ENCODE measurements at places on chromosomes 11 and 22.

GRCh38 chr11:91749251-91749650 is 475.4 kb upstream of the FAT3 start:
- DNase-seq: no peak

DNA sequence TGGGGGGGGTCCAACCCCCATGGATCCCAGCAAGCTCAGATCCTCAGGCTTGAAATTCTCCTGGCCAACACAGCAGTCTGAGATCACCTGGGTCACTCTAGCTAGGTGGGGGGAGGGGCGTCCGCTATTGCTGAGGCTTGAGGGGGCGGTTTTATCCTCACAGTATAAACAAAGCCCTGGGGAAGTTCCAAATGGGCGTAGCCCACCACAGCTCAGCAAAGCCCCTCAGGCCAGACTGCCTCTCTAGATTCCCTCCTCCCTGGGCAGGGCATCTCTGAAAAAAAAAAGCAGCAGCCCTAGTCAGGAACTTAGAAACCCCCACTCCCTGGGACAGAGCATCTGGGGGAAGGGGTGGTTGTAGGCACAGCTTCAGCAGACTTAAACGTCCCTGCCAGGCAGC is 16.7 kb downstream of the TRPC6 start:
- DNase-seq: no peak

- peak; percentile 92 for DNase-seq
These were observed 73.4 kb downstream of the WNT7B start for GRCh38 chr22:45903355-45904135.

- no peak for DNase-seq
These were observed 1.6 kb downstream of the JOSD1 start for GRCh38 chr22:38699143-38699542.

DNA sequence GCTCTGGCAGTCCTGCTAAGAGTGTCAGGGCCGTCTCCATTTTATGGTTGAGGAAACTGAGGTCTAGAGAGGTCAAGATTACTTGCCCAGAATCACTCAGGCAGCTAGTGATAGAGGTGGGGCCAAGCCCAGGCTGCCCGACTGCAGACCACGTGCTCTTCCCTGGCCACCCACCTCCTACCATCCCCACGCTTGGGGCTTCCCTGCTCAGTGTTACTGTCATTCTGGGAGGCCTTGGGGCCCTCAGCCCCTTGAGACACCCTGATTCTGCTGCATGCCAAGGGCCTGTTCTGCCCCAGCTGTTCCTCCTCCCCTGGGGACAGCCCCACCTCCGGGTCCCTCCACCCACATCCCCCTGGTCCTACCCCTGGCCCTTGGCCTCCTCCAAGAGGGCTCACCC is 17.2 kb upstream of the TAB1 start:
- no peak for DNase-seq

DNA sequence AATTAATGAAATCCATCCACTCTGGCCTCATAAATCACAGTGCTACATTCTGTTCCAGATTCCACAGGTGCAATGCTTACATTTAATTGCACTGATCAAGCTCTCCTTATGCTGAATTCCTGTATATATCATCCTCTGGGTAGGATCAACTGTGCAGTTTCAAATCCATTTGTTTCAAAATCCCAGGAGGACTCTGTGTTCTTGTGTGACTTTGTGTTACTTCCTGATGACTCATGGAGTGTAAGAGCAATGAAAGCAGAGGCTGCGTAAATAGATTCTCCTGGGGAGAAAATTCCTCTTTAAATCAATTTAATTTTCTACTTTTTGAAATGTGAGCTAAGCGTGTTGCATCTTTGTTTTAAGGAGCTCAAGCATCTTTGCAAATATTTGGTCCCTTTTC is 752.7 kb downstream of the METTL15 start:
- DNase-seq: no peak

- no peak for DNase-seq
These were observed 157.6 kb upstream of the NARS2 start for GRCh38 chr11:78732246-78732645.

DNA sequence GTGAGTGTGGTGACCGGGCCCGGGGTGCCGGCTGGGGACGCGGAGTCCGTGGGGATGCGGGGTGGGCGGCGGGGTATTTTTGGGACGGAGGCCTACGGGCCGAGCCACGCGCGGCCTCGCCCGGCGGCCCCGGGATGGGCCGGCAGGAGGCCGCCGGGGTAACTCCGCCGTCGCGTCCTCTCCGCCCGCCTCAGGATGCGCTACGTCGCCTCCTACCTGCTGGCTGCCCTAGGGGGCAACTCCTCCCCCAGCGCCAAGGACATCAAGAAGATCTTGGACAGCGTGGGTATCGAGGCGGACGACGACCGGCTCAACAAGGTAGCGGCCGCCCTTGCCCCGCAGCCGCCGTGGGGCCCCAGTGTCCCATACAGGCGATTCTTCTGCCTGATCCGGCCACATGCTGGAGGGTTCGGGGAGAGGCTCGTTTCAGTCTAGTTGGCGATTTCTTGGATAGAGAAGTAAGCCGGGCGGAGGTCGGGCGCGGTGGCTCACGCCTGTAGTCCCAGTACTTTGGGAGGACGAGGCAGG is 337 bp downstream of the RPLP2 start:
- DNase-seq: no peak

- DNase-seq: peak; percentile 61
These were observed 32.6 kb downstream of the PRDM11 start for GRCh38 chr11:45178890-45179671.

DNA sequence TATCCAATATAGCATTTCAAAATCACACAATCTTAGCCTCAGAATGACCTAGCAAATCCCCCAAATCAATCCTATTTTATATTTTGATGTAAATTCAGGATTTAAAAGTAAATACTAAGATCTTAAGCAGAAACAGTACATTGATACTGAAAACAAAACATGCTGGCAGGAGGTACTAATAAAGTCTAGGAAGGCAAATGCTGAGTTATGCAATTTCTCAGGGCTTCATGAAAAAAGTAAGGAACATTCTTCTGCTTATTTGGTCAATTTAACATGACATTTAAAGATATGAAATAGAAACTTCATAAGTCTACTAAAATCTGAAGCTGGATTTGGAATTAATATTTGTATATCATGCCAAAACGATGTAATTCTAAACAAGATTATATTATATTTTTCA is 153.3 kb downstream of the SWAP70 start:
- no peak for DNase-seq

DNA sequence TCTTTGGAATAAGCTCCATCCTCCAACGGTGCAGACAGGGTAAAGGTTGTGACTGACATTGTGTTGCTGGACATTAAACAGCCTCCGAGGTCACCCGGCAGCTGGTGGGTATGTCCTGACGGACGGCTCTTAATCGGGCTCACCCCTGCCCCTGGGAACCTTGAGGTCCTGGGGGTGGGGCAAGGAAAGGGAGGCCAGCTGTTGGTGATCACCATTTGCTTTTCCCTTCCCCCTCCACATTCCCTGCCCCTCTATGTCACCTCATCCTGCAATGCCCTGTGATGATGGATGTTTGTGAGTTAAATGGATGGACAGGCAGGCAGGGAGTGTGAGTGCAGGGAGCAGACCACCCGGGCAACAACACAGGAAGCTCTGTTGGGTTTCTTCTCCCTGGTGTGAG is 26.3 kb downstream of the APLNR start:
- DNase-seq: no peak

DNA sequence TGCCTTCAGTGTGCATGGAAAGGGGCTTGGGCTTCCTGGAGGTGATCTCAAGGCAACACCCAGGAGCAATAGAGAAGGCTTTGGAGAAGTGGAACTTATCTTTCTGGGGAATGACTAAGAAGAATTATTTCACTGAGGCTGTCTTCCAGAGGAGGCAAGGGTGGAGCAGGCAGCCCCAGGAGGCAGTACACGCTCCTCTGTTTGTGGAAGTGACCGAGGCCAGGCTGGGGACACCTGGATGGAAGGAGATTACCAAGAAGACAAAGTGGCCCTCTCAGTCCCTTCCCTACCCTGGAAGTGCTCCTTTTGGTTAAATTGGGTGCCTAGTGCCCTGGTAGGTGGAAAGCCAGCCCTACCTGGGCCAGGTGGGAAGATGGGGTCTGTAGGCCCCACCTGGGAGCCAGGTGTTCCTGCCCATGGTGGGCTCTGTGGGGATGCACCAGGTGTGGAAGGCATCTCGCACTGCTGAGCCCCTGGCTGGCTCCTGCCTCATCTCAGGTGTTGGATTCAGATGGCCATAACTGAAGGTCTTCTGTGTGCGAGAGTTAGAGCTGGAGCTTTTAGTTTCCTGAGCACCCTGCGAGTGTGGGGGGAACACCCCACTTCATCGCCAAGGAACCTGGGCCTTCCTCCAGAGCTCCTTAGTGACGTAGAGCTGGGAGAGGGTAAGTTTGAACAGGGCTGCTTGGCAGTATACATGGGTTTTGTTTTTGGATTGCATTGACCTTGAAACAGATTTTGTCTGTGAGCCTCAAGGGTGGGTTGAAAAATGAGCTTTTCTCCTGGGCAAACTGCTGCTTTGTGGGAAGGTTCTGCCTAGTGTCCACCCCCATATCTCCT is 46.1 kb downstream of the MICAL2 start:
- no peak for DNase-seq

DNA sequence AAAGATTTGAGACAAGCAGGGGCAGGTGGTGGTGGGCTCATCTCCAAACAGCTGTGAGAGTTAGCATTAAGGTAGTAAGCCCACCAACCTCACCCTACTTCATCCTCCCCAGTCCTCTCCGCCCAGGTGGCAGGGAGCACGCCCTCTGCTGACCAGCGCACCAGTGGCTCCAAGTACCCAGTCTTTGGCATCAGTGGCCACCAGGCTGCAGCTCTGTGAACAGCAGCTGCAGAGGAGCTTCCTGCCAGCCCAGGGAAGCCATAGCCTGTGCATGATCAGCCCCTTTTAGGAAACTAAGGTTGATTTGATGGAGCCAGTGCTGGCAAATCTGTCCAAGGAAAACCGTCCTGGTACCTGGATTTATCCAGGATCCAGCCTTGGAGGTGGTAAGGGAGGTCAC is 21.7 kb downstream of the CAVIN3 start:
- DNase-seq: peak; percentile 37

- DNase-seq: no peak
These were observed 7.4 kb downstream of the IGLL5 start for GRCh38 chr22:22894740-22895731.

GRCh38 chr11:31558001-31558400 is 48.4 kb downstream of the ELP4 start:
- DNase-seq: no peak

DNA sequence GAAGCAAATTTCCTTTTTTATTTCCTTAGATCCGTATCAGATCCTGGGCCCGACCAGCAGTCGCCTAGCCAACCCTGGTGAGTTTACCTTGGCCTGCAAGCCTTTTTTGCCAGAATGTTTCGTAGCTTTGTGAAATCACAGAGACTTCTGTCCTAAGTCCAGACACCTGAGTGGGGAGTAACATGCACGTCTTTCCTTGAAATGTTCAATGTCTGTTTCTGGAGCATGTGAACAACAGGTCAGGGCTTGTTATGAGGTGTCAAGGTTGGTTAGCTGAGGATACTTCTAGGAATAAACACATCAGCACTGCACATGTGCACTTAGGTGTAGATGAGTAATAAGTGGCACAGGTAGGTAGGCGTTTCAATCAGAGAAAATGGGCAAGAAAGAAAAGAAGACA is 58.0 kb downstream of the KCNJ1 start:
- DNase-seq: no peak

- no peak for DNase-seq
These were observed 10.0 kb downstream of the SLC29A2 start for GRCh38 chr11:66361502-66361941.

DNA sequence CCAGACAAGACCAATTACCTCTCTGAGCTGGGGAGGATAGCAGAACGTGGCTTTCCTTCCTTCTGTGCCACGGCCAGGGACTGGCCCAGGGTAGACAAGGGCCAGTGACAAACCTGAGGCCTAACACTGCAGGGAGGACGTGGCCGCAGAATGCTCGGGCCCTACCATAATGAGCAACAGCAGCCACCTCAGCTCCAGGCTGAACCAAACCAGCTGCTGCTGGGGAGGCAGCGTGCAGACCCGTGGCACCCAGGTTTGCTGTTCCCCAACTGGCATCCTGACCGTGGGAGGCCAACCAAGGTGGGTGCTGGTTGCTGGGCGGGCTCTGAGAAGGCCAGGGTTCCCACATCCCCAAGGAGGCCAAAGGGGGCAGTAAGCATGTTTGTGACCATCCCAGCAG is 83.0 kb downstream of the MORC2 start:
- DNase-seq: no peak

DNA sequence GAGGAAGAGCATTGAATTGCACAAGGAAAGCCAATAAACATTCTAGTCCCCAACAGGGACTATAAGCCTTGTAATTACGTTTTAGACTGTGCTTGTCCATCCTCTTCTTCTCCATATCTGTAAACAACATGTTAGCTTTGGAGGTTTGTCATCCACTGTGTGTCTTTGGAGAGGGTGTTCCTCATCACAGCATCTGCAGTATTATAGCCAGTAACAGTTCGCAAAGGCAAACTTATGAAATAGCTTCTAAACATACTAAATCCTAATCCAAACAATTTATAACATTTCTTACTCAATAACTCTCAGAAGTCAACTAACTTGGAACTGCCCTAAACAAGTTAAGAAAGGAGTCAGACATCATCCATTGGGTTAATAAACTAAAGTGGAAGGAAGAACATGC is 10.3 kb upstream of the BDNF start:
- DNase-seq: no peak

GRCh38 chr11:67646535-67647336 is 3.8 kb downstream of the ACY3 start:
- DNase-seq: peak; percentile 97

- DNase-seq: no peak
These were observed 22.1 kb upstream of the SYT7 start for GRCh38 chr11:61602775-61603569.

DNA sequence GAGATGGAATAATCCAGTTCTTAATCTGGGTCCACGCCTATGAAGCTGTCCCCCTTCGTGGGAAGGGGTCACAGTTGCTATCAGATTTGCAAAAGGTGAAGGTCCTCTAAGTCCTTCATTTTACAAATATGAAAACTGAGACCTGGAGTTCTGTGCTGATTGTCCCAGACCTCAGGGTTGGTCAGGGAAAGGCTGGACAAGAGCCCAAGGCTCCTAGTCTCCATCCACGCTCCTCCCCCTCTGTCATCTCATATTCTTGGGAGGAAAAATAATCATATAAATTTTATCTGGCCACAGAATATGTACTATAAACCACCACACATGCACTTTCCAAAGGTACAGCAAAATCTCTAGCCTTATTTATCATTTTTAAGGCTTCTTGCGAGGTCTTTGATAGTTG is 5.5 kb downstream of the PACSIN2 start:
- DNase-seq: no peak

DNA sequence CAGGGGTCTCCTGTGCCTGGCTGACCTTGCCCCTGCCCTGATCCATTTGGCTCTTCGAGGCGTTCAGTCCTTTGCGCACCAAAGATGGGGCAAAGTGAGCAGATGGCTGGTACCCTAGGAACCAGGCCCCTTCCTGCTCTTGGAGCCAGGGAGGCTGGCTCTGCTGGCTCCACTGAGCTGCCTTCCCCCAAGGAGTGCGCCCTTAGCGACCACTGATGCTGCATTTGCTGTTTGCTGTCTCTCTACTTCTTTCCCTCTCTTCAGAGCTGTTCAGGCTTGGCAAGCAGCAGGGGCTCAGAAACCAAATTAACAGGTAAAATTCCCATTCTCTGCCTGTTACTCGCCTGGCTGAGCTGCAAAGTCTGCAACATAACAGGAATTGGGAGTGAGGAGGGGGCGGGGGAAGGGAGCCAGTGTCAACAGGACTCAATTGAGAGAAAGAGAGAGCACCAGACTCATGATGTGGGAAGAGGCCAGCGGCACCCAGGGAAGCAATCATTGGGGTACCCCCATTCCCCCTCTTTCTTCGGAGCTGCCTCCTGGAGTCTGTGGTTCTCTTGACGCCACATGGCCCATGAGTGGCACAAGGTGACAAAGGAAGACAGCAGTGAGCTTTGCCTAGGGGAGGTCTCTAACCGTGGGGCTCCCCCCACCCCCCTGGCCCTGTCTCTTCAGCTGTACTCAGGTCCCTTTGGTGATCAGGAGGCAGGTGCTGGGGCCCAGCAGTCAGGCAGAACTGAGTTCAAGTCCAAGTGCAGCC is 102.3 kb downstream of the TP53I11 start:
- no peak for DNase-seq
